Suppressor macrophage treated with lipopolysaccharide for 1 hour (primary cell): ENCODE measurements at places on chromosomes 1 and 21.

DNA sequence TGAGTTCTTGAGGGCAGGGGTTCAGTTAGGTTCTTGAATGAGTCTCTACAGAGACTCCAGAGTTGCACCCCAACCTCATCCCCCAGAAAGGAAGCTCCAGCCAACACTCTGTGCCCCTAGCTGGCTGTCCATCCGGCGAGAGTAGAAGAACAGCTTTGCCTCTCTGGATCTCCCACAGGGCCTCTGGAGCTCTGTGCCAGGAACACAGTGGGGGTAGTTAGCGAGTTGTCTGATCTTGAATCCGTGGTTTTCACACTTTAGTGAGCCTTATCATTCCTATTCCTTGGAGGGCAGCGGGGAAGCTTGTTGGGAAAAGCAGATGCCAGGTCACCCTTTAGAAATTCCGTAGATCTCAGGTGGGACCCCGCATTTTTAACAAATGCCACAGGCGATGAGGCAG, 45.0 kb downstream of the STUM start:
- no peak for DNase-seq

DNA sequence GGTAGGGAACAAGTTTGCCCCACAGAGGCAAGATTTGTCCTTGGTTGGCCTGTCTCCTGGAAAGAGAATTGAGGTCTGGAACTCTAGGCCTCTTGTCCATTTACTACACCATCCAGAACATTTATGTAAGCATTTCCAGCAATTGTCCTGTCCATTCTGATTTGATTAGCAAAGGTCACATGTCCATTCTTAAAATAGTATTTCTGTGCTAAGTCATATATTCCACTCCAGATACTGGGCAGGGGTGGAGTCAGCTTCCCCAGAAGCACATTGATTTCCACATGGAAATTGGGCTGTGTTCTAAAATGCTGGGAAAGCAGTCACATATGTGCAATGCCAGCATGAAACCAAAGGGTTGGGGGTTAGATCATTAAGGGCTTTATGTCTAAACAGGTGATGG, 21.5 kb upstream of the FMN2 start:
- no peak for DNase-seq

- no peak for DNase-seq
Observed at GRCh38 chr1:51731998-51732397, 115.1 kb downstream of the OSBPL9 start.

DNA sequence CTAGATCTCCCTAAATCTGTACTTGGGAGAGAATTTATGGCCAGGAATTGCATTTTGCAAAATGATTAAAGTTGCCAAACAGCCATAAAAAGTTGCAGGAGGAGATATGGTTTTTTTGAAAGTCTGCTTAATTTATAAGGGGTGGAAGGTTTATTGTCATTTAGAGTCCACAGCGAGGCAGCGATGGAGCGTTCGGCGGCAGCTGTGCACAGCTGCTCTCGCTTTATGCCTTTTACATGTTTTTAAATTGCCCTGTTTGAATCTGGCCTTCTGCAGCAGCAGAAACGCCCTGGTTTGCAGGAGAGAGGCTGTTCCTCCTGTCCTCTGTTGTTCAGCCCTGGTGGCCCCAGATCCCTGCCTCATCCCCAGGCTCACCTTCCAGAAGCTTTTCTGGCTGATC, 144.9 kb upstream of the POU3F1 start:
- no peak for DNase-seq

- DNase-seq = peak; percentile 84
Observed at GRCh38 chr1:231421971-231422797, at the start of gene EGLN1. Gene EGLN1 (minus strand): TSS chr1:231422287. CDS start chr1:231421888, 399 bp downstream.

GRCh38 chr1:3522564-3523265, 68.2 kb downstream of the ARHGEF16 start:
- DNase-seq = no peak

- DNase-seq = no peak
Observed at GRCh38 chr1:75950176-75950575, 18.0 kb upstream of the ASB17 start.

- DNase-seq = peak; percentile 66
Observed at GRCh38 chr1:2194319-2194897, at the start of gene FAAP20. Gene FAAP20 (minus strand): TSS chr1:2194772. CDS start chr1:2194749, 23 bp downstream.

DNA sequence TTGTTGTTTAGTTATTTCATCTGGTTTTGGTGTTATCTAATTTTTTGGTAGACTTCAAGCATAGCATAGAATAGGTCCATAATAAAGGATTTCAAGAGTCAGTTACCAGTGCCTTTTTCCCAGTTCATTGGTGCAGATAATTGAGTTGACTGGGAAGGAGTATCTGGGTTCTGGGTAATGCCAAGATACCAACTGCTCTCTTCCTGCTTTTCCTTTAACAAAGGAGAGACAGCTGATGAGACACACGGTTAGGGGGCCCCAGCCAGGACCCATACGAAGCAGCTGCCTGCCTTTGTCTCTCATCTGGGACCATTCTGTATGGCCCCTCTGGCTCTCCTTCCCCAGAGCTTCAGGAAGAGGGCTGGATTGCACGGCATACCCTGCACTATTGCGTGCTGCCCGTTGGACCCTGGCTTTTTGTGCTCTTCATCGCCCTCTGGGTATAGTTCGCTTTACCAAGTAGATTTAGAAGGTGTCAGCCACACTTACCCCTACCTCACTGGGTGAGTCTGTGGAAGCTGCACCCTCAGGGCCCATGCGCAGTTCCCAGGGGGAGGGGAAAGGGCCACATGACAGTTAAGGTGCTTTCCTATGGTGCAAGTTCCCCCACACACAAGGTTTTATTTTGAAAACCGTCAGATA, 7.0 kb downstream of the NAV1 start:
- DNase-seq = peak; percentile 42

DNA sequence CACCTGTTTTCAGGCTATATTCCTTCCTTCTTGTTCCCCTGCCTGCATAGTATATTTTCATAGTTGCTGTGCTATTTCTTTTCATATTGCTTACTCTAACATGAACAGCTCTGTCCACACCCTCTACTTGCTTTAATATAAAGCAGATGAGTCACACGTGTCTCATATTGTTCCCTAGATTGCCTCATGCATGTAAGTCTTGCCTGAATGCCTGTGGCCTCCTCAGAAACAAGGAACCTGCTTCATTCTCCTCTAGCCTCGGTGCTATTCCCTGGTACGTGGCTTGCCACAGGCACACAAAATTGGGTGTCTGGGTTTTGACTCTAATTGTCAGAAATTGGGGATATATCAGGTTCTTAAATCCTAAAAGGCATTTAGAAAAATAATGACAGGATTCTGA, 16.5 kb upstream of the PKP1 start:
- DNase-seq = peak; percentile 68

- no peak for DNase-seq
Observed at GRCh38 chr1:3687504-3687903, 35.2 kb downstream of the TP73 start.

GRCh38 chr1:69787151-69787550, 219.4 kb downstream of the LRRC7 start:
- no peak for DNase-seq

DNA sequence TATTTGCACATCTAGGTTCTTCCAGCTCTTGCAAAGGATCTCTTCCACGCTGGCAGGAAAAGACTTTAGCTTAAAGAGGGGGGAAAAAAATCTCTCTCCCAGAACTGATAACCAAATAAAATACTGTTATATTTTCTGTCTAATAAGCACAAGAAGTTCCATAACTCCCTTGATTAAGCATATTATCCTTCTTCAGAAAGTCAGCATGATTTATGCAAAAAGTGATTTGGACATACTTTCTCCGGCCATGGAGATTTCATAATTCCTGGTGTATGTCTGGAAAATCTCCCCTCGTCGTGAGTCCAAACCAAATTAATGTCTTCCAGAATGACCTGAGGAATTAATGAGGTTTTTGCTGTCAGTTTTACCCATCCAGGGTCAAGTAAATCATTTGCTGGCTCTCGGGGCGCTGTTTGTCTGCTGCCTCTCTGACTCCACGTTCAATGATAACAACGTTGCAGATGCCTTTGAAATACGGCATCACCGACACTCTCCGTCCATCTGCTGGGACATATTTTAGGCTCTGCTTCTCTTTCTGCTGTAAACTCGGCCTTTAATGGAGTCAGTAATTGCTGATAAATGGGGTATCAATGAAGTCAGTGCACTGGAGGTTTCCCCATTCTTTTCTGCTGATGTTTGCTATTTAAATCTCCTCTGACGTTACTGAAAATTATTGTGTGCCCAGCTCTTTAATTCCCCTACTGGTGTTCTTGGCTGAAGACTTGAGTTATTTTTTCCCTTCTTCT, 112.9 kb downstream of the HLX start:
- DNase-seq = no peak

DNA sequence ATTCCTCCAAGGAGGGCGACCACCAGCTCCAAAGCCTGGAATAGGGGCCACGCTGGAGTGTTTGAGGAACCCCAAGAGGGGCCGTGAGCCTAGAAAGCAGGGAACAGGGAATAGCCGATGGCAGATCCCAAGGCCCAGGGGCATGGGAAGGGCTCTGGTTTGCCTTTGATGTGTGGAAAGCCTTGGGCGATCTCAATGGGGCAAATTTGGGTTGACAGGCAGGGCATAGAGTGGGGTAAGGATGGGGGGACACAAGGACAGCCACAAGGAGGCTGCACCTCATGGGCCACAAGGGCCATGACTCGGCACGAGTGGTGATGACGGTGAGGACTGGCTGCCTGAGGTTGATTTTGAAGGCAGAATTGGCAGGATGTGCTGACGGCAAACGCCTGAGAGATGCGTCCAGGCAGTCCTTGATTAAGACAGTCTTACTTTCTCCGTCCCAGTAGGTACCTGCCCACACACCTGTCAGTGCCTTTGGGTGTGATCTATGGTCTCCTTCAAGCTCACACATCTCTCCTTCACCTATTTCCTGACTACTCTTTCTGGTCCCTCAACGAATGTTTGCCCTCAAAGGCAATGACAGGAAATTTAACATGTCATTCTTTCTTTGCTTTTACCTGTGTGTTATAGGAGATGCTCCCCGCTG, 2.0 kb upstream of the TMPRSS3 start:
- no peak for DNase-seq

DNA sequence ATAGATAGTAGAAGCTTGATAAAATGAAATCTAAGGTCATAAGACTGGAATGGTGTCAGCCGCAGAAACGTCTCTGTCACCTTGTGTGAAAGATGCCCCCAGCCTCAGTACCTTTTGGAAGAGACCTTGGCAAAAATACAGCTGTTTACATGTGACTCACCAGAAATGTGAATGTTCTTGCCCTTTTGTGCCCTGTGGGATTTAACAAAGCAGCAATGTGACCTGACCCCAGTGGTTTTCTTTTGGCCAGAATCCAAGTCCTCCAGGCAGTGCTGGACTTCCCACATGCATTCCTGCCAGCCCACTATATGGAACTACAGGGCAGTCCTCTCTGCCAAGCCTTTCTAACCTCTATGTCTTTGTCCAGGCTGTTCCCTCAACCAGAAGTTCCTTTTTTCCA, 27.2 kb upstream of the LRRC8C start:
- peak; percentile 22 for DNase-seq

- DNase-seq = no peak
Observed at GRCh38 chr1:82245345-82246014, 444.7 kb downstream of the ADGRL2 start.

DNA sequence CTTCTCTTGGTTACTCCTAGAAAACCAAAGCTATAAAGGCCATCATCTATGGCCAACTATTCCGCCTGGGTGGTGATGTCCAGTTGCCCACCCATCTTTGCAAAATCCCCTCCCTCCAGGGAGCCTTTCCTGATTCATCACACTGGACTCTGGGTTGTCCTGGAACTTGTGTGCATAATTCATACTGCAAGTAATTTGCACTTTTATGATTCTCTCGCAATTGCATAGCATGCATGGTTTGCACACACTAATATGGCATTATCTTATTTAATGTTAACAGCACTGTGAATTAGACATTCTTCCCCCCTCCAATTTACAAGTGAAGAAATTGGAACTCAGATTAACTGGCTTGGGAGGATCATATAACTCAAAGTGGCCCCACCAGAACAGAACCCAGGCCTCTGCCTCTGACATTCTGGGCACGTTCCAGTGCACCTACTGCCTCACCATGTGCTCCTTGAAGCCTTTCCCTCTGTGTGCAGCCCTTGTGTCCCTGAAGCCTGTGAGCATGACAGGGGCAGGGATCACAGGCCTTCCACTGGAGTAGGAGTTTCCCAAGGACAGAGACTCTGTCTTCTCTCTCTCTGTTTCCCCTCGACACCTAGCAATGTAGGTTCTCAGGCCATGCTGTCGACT, 98.9 kb upstream of the IPO9 start:
- no peak for DNase-seq

DNA sequence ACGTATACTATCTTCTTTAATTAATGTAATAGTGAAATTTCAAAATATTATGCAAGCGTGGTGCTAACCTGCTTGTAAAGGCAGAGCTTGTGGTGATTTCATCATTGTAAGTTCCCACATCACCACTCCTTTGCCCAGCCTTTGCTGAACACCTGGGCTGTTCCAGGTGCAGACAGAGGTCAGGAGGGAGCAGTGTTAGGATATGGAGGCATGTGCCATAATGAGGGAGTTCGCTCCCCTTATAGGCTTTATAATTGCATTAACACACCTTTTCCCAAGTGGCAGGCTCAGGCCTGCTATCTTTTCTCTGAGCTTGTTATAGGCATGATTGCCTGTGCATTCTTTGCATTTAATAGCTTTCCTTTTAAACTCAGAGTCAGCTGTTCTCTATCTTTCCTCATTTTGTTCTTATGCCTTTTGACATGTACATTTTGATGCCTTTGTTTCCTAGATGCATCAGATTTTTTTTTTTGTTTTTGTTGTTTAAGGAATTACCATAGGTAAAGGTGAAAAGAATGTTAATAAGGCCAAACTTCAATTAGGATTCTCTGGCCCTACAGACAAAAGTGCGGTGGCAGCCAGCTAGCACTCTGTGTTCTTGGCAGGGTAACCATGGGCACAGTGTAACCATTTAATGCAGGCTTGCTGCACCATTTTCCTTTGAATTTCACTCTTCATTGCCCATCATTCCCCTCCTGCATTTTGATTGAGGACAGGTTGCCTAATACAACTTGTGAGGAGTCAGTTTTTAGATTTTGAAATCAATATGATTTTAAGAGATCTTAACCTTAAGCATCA, 12.6 kb downstream of the NPL start:
- no peak for DNase-seq

DNA sequence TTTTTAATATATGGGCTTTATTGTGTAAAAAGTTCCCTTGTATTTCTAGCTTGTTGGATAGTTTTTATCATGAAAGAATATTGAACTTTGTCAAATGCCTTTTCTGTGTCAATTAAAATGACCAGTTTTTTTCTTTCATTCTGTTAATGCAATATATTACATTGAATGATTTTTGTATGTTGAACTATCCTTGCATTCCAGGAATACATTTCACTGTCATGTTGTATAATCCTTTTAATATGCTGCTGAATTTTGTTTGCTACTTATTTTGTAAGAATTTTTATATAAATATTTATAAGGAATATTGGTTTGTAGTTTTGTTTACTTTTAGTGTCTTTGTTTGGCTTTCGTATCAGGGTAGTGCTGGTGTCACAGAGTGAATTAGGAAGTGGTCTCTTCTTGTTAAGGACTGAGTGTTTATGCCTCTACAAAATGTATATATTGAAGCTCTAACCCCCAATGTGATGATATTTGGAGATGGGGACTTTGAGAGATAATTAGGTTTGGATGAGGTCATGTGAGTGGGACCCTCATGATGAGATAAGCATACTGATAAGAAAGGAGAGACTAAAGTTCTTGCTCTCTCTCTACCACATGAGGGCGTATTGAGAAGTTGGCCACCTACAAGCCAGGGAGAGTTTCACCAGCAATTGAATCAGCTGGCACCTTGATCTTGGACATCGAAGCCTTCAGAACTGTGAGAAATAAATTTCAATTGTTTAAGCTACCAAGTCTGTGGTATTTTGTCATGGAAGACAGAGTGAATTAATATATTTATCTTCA, 12.0 kb upstream of the SLAMF6 start:
- DNase-seq = peak; percentile 17

- no peak for DNase-seq
Observed at GRCh38 chr1:45862008-45862407, 58.6 kb downstream of the MAST2 start.
